ENCODE measurements at places on chromosomes 7 and 10.

- peak; percentile 85 for DNase-seq
These were observed 35.9 kb downstream of the FZD1 start for GRCh38 chr7:91299952-91300775.

DNA sequence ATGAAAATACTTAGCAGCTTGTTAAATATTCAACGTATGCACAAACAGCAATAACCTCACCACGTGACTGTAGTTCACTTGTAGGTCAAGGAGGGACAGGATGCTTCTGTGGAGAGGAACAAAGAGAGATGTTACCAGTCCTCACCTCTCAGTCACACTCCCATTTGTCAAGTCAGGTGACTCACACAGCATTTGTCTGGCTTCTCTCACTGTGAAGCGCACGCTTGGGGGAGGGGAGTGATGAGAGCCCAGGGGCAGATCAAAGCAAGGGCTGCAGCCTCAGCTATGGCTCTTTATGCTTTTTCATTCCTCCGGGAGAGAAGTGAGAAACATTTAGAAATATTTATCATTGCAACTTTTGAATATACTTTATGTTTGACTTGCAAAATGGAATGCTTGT, 2.9 kb upstream of the RBM20 start:
- DNase-seq, result no peak

DNA sequence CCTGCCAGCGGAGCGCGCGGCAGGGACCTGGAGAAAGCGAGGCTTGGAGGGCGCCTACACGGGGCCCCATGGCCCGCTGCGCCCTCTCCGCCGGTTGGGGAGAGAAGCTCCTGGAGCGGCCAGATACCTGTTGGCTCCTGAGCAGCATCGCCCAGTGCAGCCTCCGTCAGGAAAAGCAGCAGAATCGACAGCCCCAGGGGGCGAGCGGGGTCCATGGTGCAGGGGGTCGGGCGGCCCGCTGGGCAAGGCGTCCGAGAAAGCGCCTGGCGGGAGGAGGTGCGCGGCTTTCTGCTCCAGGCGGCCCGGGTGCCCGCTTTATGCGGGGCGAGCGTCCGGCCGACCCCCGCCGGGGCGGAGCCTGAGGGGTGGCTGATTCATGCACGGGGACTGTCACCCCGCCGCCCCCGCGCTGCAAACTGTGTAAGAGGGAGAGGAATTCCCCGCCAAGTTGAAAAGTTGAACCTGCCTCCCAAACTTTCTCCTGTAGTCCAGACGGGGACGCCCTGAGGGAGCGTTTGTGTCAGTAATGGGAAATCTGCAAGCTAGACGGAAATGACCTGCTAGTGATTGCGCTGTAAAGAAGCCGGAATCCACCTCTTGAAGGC, at the start of gene TFPI2:
TSS of gene TFPI2 (minus strand) at position 290 of the 605 bp plus-strand sequence. CDS start at position 215, 75 bp downstream.
- no peak for DNase-seq

DNA sequence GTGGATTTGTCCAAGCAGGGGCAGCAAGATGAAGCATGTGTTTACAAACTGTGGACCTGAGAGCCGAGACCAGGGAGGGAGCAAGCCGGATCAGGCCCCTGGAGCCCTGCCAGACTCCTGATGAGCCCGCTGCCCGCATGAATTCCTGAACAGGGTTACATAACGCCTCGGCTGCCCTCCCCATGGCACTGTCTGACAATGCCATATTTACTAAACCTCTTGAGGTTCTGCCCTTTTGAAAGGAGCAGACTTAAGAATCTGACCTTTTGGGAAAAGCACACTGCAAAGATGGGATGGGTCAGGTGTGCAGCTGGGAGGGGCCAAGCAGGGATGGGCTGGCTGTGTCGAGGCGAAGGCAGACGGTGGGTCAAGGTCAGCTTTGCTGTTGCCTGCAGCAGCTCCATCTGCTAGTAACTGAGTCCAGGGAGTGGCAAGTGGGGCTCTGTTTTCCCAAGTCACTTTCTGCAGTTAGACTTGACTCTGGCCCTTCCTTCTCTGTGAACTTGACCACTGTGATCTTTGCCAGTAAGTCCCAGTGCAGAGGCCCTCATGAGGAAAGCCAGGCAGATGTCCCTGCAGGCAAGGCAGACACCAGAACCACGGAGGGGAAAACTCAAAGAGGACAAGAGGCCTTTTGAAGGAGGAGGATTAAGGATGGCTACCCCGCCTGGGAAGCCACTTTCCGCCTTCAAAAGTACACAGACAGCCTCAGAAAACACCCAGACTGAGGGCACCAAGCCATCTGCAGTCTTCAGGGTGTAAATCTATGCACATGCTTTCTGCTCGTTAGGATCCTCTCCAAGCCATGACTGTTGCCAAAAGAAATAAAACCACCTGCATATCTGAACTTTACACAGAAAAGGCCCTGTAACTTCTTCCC, 175.8 kb downstream of the TNS3 start:
- DNase-seq, result no peak

DNA sequence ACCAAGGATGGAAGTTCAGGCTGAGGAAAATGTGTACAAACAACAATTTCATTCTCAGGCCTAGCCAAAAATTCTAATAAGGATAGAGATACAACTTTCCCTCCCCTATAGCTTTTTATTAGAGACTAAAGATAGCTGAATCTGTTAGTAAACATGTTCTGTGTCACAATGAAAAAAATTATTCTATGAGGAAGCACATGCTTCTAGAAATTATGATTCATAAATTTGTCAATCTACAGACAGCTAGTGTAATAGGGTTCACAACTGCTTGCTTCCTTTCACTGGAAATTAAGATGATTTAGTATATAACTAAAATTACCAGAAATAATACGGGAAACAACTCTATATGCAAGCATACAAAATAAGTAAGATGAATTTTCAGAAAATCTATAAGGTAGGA, 56.6 kb downstream of the CCDC3 start:
- DNase-seq, result no peak

- no peak for DNase-seq
These were observed 86.4 kb upstream of the KIF5B start for GRCh38 chr10:32142646-32143045.

Measured in inflammatory macrophage (primary cell).